ENCODE measurements at places on chromosomes 4 and X.
A peak's percentile ranks its signal among the peaks of the same experiment; 100 is the strongest.

GRCh38 chr4:89715631-89716030 lies 121.3 kb downstream of the SNCA start:
- no peak for DNase-seq

- no peak for DNase-seq
Observed at GRCh38 chrX:131845201-131845600, 177.9 kb upstream of the STK26 start.

GRCh38 chr4:71593311-71593710 lies 190.6 kb downstream of the GC start:
- no peak for DNase-seq

- no peak for DNase-seq
Observed at GRCh38 chrX:53133400-53133799, 39.5 kb downstream of the KANTR start.

- DNase-seq: no peak
Observed at GRCh38 chr4:120977435-120977997, 55.0 kb upstream of the PRDM5 start.

DNA sequence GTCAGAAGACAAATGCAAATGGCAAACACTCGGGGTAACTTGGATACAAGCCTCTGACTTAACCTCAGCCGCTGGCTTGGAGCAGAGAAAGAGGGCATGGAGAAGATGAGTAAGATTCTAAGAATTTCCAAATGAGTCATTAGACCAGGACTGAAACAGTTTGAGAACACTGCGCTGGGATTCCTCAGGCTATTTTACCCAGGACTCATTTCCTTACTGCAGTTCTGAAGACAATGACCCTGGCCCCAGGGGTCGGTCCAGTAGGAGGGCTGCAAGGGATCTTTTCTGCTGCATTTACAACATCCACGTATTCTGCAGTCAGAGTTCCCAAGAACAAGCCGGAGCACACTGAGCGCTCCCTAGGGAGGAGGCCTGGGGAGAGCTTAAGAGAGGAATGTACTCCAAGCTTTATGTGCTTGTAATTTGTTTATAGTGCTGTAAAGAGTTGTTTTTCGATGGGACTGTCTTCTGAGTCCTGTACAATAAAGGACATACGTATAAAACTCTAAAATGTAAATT lies 27.3 kb upstream of the SORBS2 start:
- DNase-seq: no peak

GRCh38 chrX:2631743-2632532 lies 59.2 kb upstream of the CD99 start:
- DNase-seq: no peak

DNA sequence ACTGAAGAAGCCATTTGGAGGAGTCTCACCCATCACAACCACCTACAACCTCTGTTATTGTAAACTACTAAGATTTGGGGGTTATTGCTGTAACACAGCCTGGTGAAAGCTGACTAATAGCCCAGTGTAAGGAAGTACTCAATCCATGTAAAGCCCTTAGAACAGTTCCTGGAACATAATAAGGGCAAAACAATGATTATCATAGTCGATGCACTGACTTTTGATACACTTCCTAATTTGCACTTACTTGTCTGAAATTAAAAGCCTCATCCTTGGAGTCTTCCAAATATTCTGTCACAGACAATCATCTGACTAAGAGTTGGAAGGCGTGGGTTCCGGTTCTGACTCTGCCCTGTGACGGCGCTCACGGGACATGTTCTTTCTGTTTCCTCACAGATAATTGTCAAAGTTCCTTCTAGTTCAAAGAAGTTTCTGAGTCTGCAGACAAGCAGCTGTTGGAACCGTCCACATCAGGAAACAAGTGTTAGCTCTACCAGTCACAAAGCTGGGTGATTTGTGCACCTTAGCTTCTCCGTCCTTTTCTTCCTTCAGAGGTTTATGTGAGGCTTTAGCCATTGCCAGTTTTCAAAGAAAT lies 33.4 kb upstream of the RASGEF1B start:
- DNase-seq: peak; percentile 82

GRCh38 chrX:69182818-69183380 lies 17.6 kb upstream of the PJA1 start:
- no peak for DNase-seq

GRCh38 chr4:179836179-179837075 lies 2394.2 kb upstream of the AGA start:
- DNase-seq: no peak

DNA sequence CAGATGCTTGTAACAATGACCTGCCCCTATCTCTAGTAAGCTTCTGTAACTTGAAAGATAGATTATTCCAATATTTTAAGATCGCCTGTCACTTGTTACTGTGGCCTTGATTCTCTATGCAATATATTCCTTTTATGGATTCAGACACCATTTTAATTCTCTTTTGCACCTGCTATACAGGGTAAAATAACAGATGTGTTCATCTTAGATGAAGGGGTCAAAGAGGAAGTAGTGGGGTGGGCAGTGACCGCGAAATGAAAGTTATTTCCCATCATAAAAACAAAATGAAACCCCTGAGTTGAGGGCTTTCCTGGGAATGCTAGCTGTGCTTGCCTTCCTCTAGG lies 175.9 kb downstream of the TSPAN5 start:
- DNase-seq: no peak

DNA sequence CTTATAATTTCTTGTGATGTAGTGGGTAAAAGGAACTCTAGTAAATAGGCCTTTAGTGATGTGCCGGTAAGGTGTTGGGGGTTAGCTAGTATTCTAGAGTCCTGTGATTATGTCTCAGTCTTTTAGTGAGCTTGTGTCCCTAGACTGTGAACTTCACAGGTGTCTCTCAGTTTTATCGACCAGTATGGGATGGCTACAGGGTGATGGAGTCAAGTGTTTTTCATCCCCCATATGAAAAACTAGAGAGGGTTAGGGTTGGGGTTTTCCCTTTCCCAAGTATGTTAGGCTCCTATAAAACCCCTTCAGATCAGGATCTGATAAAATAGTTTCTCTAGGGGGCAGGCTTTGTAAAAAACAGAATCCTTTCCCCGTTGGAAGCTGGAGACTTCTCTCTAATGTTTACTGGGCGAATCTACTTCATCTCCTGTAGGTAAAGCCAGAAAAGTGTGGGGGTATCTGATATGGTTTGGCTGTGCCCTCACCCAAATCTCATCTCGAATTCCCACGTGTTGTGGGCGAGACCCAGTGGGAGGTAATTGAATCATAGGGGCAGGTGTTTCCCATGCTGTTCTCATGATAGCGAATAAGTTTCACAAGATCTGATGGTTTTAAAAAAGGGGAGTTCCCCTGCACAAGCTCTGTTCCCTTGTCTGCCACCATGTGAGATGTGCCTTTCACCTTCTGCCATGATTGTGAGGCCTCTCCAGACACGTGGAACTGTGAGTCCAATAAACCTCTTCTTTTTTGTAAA lies 120.8 kb downstream of the DTHD1 start:
- no peak for DNase-seq

DNA sequence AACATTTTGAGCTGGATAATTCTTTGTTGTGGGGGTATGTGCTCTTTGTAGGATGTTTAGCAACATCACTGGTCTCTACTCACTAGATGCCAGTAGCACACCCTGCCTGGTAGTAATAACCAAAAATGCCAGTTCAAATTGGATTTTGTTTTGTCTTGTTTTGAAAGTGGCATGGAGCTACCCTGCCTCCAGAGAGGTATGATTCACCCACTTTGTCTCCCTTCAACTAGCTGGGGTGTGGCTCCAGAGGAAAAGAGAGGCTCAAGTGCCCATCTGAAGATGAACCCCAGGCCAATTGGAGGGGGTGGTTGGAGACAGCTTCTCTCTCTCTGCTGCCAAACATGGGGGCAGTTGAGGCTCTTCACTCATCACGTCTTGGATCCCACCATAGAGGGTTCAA lies 34.5 kb downstream of the NIPAL1 start:
- no peak for DNase-seq

DNA sequence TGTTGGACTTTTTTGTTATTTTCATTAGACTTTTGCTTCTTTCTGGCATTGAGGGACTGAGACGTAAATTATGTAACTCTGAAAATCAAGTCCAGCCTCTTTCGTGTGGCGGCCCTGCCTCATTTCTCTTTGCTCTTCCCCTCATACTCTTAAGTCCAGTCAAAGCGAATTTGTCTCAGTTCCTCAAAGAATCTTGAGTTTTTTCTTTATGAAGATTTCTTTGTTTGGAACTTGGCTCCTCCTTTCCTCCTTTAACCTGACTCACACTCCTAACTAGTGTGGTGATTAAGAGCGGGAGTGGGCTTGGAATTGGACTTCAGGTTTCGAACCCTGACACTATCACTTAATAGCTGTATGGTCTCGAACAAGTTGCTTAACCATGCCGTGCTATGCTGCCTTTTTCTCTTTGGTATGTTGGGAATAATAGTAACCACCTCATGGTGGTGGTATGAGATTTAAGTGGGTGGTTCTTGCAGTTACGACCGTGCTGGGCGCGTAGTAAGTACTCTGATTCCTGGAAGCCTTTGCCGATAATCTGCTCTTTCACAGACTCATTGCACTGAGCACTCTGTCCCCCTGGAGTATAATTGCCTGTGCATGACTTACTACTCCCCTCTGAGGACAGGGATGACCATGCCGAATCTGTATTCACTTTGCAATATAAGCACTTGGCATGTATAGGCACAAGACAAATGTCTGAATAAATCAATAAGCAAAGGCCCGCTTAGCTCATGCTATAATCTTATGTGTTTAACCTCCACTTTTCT lies 19.1 kb downstream of the FNIP2 start:
- no peak for DNase-seq

GRCh38 chr4:142778900-142779299 lies 67.2 kb downstream of the INPP4B start:
- DNase-seq: no peak
